ENCODE measurements at places on chromosomes 5 and 9.

DNA sequence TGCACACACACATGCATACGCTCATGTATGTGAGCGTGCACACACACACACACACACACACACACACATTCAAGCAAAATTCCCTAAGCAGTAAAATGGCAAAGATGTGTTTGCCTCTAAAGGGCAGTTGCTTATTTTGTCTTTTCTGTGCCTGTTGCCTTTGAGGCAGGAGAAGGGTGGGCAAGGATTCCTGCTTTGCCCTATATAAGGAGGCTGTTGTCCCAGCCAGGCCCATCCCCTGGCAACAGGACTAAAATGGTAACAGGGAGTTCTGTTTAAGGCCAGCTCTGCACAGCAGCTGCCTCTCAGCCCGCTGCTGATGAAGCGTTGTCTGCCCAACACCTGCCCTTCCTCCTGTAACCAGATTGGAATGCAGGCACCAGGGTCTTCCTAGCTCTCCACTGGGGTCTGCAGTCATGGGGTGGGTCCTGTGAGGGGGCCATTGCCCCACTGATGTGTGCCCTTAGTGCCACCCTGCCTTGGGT lies 64.4 kb downstream of the PPARGC1B start:
- no peak for DNase-seq

DNA sequence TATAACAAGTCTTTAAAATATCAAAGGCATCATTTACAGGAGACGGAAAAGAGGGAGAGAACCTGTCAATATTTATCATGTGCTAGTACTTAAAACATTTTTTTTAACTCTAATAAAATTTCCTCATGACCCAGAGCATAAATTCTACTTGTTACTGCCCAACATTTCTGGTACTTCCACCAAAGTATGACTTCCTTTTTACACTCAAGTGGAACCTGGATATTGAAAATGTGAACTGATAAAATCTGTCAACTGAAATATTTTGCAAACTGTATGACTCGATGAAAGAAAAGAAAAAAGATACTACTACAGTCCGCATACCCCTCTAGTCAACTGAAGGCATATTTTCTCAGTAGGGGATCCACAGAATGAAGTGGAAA lies 37.1 kb downstream of the FAM13B start:
- DNase-seq, result no peak

- no peak for DNase-seq
These were observed 141.1 kb upstream of the TARS1 start for GRCh38 chr5:33299621-33300208.

GRCh38 chr5:66708368-66708767 lies 112.2 kb downstream of the MAST4 start:
- DNase-seq, result no peak

- DNase-seq, result no peak
These were observed 48.5 kb downstream of the GDNF start for GRCh38 chr5:37791321-37791720.

GRCh38 chr9:73077625-73078030 lies 74.0 kb upstream of the ANXA1 start:
- no peak for DNase-seq

- no peak for DNase-seq
These were observed 26.7 kb upstream of the SPINK14 start for GRCh38 chr5:148141645-148142044.

- DNase-seq, result no peak
These were observed 99.0 kb downstream of the MEGF10 start for GRCh38 chr5:127389601-127390000.

GRCh38 chr9:16068476-16068875 lies 515.6 kb downstream of the CCDC171 start:
- DNase-seq, result no peak

- peak; percentile 74 for DNase-seq
These were observed 27.7 kb upstream of the SCGB3A1 start for GRCh38 chr5:180618829-180619562.

DNA sequence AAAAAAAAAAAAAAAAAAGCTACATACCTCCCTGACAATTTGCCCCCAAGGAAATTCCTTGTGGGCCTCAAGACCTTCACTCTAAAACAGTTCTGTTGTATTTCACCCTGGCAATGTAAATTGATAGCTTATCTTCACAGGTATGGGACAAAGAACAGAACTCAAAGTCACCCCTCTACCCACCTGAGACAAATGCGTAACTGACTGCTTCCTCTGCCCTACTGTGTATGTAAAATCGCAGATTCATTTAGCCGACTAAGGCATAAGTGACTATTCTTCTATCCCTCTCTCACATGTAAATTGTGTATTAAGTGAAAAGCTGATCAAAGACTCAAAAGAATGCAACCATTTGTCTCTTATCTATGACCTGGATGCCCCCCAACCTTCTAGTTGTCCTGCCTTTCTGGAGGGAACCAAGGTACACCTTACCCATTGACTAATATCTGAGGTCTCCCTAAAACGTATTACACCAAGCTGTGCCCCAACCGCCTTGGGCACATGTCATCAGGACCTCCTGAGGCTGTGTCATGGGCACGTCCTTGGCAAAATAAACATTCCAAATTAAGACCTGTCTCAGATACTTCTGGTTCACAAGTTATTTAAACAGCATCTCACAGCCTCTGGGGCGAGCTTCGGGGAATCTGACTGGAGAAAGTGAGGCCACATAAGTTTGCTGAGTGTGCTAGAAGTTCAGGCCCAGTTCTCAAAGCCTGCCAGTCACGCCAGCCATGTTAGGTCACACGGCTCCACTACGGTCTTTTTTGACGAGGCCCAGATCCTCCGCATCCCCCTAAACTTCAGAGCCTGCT lies 954 bp downstream of the TBCA start:
- DNase-seq, result no peak

- no peak for DNase-seq
These were observed 135.9 kb downstream of the ZSWIM6 start for GRCh38 chr5:61467766-61468482.

GRCh38 chr5:150529555-150529954 lies 21.6 kb downstream of the NDST1 start:
- peak; percentile 88 for DNase-seq

GRCh38 chr5:136309932-136310598 lies 55.3 kb downstream of the TRPC7 start:
- no peak for DNase-seq

DNA sequence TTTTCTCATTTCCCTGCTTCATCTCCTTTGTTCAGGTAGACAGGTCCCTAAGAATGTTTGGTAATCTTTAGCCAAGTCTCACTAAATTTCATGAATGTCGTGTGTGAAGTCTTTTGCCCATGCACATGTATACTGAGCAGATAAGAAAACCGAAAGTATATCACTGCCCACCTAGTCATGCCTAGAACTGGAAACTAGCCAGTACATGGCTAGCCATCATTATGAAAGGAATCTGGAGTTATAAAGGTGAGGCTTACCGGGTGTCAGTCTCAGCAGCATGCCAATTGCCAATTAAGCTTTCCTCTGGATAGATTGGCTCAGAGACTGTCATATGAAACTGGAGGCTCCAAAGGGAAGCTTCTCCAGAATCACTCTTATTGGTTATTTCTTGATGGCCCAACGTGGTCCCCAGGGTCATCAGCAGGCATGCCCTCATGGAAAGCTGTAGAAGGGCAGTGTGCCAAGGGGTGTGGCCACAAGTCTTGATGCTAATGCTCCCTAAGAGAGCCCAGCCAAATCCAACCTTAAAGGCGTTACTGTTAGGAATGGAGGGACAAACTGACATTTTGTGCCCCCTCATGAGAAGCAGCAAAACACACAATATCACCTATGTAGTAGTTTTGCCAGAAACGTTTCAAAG lies 307.3 kb upstream of the PIK3R1 start:
- DNase-seq, result no peak

- no peak for DNase-seq
These were observed 9.1 kb upstream of the EGFLAM start for GRCh38 chr5:38249301-38249700.

DNA sequence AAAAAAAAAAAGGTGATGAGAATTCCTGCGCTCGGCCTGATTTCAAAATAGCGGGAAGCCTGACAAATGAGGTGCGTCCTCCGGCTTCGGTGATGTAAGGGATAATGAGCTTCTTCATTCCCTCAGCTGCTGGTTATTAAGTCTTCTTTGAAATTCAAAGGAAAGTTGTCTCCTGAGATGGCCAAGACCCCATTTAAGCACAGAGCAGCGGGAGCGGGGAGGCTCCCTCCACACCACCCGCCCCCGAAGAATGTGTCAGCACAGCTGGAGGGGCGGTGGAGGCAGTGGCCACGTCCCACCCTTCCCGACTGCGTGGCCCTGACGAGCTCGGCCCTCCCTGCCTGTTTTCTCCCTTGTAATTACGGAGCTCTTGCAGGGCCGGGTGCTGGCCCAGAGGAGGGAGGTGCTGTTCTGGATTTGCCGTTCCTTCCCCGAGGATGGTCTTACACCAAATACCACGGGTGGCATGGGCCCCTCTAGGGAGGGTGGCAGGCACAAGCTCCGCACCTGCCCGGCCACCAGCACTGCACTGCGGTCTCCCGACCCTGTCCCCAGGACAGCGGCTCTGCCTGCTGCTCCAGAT lies 31.0 kb downstream of the SLC9A3 start:
- DNase-seq, result no peak

- DNase-seq, result no peak
These were observed 53.1 kb upstream of the EDIL3 start for GRCh38 chr5:84437673-84438315.

- no peak for DNase-seq
These were observed 2.9 kb upstream of the VDAC1 start for GRCh38 chr5:134007581-134008265.

DNA sequence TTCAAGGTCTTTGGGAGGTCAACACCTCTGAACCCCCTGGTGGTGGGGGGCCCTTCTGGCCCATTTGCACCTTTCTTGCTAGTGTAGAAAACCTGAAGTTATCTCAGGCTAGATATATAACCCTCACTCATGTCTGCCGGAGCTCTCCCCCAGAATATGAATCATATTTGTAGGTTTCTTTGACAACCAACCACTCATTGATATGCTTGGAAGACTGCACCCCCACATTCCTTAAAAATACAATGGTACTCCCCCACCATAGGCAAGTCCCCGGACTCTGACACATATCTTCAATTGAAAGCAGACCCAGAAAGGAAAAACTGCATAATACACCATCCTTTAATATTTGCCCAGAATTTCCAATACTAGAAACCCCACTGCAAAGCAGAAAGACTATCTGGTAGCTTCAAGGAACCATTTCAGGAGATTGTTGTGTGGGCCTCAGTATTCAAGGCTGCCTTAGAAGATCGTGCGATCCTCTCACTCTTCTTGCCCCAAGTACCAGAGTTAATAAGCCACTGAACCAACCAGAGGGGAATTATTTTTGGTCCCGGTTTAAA lies 978 bp upstream of the UBE2B start:
- DNase-seq, result no peak

GRCh38 chr5:6715758-6716628 lies 2.8 kb downstream of the TENT4A start:
- no peak for DNase-seq

DNA sequence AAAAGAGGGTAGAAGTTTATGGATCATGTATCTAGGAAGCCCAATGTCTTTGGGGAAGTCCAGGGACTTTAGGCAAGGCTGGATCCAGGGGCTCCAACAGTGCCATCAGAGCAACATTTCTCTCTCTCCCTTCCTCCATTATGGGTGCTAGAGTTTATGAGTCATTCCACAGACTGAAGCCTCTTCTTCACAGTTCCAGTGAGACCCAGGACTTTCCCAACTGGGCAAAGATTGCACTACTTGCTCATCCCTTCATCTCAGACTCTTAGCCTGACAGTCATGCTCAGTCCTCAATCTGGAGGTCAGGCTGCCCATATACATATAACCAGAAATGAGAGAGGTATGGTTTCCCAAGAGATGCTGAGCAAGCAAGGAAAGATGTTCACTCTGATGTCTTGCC lies 110.7 kb downstream of the FEM1C start:
- no peak for DNase-seq

DNA sequence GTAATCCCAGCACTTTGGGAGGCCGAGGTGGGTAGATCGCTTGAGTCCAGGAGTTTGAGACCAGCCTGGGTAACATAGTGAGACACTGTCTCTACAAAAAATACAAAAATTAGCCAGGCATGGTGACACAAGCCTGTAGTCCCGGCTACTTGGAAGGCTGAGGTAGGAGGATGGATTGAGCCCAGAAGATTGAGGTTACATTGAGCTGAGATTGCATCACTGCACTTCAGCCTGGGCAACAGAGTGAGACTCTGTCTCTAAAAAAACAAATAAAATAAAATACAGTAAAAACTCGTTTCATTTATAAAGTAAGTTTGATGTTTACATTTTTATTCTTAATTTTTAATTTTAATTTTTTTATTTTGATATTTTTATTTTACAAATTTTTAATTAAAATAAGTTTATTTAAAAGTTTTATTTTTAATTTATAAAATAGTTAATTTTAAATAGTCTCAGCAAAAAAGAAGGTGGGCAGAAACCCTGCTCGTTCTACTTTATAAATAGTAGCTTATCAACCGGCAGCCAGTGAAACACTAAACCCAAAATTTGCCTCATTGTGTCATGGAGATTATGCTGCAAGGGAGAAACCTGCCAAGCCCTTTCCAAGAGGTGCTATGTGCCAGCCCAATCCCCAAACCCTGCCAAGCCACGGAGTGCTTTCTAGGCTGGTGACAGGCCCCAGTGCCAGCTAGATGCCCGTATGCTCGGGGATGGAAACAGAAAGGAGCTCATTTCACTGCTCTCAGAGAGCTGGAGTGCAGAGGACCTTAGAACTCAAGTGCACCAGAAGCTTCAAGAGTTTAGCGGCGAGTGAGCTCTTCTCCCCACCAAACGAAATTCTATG lies 38.9 kb downstream of the SERINC5 start:
- DNase-seq, result no peak

GRCh38 chr9:72986522-72987116 lies 33.8 kb upstream of the ALDH1A1 start:
- no peak for DNase-seq

GRCh38 chr5:30808996-30809395 lies 384.5 kb upstream of the CDH6 start:
- DNase-seq, result peak; percentile 74

GRCh38 chr9:482739-483138 lies 268.1 kb downstream of the DOCK8 start:
- DNase-seq, result no peak

GRCh38 chr5:134527156-134527960 lies 1.9 kb downstream of the JADE2 start:
- DNase-seq, result peak; percentile 89

- DNase-seq, result no peak
These were observed 5.4 kb upstream of the GLT6D1 start for GRCh38 chr9:135644631-135645218.

DNA sequence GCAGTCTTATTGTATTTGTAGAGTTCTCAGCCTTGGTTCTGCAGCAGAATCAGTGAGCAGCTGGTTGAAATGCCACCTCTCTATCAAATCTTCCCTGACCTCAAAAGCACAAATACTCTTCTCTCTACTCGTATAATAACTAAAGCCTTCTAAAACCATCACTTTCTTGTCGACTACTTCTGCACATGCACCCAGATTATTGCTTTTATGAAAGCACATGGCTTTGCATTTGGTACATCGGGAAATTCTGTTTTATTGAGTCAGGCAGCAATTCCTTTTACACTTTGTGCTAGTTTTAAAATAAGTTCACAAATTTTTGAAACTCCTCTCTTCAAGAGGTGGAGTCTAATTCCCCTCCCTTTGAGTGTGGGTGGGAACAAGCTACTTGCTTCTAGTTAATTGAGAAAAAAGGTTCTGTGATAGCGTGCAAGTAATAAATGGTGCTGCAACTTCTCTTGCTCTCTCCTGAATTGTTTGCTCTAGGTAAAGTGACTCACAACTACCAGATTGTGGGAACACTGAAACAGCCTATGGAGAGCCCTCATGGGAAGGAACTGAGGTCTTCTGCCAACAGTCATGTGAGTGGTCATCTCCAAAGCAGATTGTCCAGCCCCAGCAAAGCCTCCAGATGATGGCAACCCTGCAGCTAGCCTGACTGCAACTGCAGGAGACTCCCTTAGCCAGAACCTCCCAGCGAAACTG lies 66.0 kb upstream of the TAF1L start:
- no peak for DNase-seq

Measured in NCI-H524 (cell line).